M059J (cell line): ENCODE measurements at places on chromosomes 3 and 15.

GRCh38 chr3:139524841-139525636 lies 14.5 kb downstream of the RBP1 start:
- DNase-seq = no peak

- DNase-seq = no peak
Measured at GRCh38 chr3:120071259-120071658, 23.0 kb downstream of the GSK3B start.

GRCh38 chr3:110341047-110341446 lies 730.6 kb upstream of the NECTIN3 start:
- peak; percentile 56 for DNase-seq

DNA sequence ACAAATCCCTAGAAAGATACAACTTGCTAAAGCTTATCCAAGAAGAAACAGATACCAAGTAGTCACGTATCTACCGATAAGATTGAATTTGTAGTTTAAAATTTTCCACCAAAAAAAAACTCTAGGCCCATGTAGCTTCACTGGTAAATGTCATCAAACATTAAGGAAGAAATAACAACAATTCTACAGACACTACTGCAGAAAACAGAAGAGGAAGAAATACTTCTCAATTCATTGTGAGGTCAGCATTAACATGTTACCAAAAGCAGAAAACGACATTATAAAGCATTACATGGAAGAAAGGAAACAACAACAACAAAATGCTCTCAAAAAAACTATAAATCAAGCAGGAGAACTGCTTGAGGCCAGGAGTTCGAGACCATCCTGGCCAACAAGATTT lies 27.5 kb upstream of the TM4SF19 start:
- no peak for DNase-seq

DNA sequence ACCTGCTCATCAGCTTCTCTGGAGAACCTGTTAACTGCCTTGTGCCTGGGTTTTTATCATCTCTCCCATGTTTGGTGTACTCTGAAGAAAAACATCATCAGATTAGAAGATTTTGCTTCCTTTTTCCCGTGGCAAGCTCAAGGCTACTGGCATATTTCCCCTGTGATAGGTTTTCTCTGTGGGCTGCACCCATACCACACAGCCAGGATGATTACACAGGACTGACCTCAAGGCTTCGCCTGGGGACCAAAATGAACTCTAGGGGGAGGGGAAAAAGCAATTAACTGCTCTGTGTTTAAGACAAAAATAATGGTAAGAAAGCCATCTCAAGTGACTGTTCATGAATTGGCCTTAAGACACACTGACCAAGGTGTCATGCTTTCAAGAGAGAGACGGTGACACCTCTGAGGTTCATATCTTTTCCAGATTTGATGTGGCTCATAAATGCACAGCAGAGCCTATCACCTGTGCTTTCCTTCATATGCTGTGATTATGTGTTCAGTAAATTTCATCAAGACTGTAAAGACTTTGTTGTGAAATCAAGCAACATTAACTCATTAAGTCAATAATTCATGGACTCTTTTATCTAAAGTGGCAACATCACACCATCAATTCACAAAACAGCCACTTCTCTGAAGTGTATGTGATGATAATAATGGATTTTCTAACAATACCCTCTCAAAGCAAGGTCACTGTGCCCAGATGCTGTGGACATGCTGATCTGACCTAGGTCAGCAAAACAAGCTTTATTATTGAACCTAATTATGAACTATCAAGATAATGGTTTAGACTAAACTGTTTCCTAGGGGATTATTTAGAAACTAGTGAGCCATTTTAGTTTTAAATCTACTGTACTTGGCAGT lies 427.9 kb downstream of the WDR72 start:
- no peak for DNase-seq
